ENCODE measurements at places on chromosomes 16 and 17.

DNA sequence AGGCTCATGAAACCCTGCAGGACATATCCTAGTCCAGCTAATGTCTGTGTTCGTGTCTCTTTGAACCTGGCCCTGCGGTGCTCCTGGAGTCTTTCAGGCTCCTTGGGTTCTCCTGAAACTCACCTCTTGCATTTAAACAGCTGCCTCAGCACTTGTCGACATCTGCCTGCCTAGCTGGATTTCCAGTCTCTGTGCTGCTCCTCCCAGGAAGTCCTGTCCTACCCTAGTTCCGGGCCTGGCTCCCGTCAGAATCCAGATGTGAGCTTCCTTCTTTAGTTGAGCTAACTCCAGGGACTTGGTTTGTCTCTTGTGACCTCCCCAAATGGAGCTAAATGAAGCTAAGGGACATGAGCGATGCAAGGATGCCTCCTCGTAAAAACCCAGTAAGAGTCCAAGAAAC is 155.2 kb upstream of the PIRT start:
- DNase-seq: no peak

DNA sequence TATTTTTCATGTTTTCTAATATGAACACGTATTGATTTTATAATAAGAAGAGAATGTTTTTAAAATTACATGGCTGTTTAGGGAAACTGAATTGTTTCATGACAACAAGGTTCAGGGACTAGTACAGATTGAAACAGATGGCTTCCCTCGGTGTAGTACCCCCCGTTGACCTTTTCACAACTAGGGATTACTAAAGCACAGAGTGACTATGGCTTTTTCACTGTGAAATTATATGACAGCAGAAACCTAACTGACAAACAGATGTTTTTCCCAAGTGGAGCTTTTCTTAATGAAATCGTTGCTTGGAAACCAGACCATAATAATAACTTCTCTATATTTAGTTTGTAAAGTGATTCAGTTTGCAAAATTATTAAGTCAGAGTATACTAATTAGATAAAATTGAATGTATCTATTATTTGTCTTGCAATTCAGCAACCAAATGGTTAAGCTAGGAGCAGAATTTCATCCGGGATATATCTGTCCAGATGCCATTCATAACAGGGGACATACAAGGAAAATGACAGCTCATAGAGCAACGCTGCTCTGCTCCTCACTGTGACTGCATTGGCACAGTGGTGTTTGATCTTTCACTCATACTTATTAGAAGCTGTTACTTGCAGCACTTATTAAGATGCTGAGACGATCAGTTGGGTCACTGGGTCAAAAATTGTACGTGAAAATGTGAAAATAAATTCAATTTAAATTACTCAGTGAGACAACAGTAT is 111.7 kb downstream of the TANGO6 start:
- DNase-seq: no peak

GRCh38 chr16:3234857-3235561 is at the start of gene ZNF200:
ZNF200 (minus strand) TSS chr16:3235158; CDS start chr16:3233755, 1,403 bp downstream.
- peak; percentile 93 for DNase-seq

DNA sequence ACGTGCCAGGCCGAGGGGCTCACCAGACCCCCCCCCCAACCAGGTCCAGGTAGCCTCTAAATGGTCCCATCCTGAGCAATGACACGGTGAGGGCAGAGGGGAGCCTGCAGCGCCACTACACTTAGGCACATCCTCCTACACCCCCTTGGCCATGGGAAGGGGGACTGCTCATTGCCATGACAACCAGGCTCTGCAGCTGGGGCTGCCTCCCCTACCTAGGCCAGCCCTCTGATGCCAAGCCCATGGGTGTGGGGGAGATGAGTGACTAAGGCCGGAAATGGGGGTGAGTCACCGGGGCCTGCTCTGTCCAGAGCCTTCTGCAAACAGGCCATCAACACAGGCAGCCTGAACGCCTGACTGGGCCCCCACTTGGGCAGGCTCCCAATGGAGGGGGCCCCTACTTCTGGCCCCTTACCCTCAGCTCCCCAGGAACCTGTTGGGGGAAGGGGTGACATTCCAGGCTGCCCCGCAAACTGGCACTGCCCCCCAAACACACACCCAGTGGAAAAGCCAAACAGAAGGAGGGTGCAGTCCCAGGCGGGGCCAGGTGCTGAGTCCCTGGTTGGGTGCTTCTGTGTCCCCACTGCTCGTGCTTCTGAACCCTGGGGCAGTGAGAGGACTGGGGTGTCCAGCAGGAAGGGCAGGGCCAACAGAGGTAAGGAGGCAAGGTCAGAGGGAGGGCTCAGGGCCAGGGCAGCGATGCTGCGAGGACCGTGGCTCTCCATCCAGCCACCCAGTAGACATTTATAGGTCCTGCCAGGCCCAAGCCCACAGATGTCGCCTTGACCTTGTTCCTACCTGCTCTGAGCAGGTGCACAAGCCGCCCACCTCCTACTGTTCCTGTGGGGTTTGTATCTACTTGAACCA is 8.2 kb downstream of the PLCD3 start:
- DNase-seq: peak; percentile 78

GRCh38 chr16:23013484-23013883 is 135.8 kb downstream of the USP31 start:
- DNase-seq: no peak

- DNase-seq: no peak
Measured at GRCh38 chr17:32627239-32627996, 140.6 kb downstream of the CDK5R1 start.

- DNase-seq: no peak
Measured at GRCh38 chr17:63646488-63646806, 24.2 kb downstream of the MAP3K3 start.
